Hematopoietic multipotent progenitor cell treated with erythropoietin and hydrocortisone succinate and interleukin-3 and kit ligand, for 4 days (in vitro differentiated cells): ENCODE measurements at places on chromosomes 1 and 21.
A peak's percentile ranks its signal among the peaks of the same experiment; 100 is the strongest.

DNA sequence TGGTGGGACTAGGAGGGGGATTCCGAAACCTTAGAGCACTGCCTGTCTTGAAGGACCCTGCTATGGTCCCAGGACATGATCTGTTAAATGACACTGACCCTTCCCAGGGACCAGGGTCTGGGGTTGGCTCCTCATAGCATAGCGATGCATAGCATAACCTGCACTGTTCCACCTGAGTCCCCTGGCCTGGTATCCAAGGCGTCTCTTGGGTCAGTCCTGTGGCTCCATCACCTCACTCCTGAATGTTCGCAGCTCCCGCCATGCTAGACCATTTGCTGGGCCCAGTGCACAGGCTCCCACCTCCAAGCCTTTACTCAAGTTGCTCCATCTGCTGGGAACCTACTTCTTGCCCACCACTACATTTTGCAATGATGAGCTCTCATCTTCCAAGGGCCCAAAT is 39.0 kb upstream of the MAGOH start:
- no peak for DNase-seq

DNA sequence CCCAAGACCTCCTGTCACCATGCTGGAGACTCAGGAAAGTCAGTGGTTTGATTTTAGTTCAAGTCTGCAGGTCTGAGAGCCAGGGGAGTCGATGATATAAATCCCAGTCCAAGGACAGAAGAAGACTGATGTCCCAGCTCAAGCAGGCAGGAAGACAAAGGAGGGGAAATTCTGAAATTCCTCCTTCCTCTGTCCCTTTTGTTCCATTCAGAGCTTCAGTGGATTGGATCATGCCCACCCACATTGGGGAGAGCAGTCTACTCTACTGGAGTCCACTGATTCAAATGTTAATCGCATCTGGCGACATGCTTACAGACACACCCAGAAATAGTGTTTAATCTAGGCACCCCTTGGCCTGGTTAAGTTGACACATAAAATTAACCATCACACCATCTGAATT is 7.2 kb upstream of the ADAMTS1 start:
- DNase-seq: no peak

GRCh38 chr1:180600343-180600742 is 31.5 kb upstream of the XPR1 start:
- DNase-seq: no peak

DNA sequence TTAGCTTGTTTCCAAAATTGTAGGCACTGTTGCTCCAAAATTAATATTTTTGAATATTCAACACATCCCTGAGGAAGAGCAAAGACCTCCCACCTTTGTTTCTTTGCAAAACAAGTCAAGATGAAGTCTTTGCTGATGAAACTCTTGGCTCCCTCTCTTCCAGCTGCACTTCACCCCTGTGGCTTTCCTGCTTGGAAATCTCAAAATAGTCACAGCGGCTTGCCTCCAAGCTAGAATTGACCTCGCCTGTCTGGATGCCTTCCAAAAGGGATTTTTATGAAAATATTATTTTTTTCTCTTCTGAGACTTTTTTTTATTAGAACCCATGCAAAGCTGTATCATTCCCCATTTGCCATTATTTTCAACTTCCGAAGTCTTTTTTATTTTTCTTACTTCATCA is 71.1 kb upstream of the MROH9 start:
- DNase-seq: no peak

DNA sequence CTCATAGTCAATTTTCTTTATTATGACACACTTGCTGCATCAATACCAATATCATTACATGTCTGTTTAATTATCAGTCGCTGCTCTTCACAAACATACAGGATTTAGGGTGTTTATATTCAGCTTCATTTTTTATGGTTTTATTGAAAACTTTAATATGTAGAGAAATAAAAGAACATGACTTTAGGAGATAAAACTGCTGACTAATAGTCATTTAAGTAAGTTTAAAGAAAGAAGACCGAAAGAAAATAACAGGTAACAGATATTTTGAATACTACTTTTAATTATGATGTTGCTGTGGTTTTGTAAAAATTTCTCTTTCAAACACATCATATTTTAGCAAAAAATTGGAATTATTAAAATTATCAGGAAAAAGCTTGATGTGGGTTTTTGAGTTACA is 685.1 kb upstream of the BRINP3 start:
- DNase-seq: no peak

- peak; percentile 77 for DNase-seq
These were observed 183.8 kb downstream of the DHRS3 start for GRCh38 chr1:12434174-12434573.

GRCh38 chr1:115112496-115113375 is 23.4 kb upstream of the TSPAN2 start:
- DNase-seq: peak; percentile 53

DNA sequence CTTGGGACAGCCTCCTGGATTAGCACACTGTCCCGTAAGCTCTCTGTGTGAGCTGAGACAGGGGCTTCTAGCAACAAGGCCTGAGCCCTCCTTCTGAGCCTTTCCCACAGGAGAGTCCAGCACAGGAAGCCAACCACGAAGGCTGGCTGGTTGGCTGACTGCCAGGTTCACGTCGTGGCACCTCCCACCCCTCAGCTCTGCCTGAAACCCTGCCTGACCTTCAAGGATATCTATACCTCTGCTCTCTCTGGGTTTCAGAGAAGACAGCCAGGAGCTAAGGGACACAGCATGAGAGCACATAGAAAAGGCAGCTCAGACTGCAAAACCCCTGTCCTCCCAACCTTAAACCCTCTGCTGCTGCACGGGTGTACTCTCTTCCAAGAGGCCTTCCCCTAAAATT is 13.9 kb downstream of the DLGAP3 start:
- DNase-seq: no peak

DNA sequence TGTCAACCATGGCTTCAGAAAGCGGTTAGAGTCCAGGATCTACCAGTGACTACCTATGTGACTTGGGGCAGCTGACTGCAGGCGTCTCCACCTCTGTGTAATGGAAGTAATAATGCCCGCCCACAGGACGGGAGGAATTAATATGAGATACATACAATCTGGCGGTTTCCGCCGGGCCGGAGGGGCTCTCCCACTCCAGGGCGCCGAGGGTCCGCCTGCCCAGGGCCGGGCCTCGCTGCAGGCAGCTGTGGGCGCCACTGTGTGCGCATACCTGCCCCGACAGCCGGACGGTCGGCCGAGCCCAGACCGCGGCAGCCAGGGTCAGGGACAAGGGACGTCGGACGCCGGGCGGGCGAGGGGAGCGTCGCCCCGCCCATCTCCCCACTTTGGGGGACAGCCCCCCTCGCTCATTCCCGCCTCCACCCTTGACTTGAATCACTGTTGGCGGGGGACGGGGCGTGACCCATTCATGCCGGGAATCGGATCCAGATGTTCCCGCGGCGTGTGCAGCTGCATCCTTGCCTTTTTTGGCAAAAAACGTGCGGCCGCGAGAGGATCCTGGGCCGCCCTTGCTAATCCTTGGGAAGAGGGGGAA is 6.0 kb upstream of the SF3A3 start:
- peak; percentile 63 for DNase-seq

- DNase-seq: no peak
These were observed 10.8 kb upstream of the MYOC start for GRCh38 chr1:171663036-171663853.

DNA sequence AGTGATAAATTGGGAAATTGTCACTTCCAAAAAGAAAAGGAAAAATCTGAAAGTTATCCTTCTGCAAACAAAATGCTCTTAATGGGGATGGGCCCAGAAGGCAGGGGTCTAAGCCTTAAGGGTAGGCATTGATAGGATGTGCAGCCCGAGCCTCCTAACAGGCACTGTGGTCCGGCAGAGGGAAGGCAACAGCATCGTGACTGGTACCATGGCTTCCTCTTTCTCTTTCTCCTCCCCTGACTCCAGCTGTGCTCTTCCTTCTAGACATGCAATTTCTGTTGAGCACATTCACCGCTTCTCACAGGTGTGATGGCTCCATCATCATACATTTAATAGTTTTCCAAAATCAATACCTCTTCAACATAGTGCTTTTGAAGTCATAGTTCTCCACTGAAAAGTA is 91.5 kb downstream of the SELENOF start:
- DNase-seq: peak; percentile 65

GRCh38 chr1:75954586-75954985 is 22.4 kb upstream of the ASB17 start:
- DNase-seq: peak; percentile 58

GRCh38 chr1:169595764-169596711 is 9.8 kb upstream of the F5 start:
- DNase-seq: peak; percentile 63

DNA sequence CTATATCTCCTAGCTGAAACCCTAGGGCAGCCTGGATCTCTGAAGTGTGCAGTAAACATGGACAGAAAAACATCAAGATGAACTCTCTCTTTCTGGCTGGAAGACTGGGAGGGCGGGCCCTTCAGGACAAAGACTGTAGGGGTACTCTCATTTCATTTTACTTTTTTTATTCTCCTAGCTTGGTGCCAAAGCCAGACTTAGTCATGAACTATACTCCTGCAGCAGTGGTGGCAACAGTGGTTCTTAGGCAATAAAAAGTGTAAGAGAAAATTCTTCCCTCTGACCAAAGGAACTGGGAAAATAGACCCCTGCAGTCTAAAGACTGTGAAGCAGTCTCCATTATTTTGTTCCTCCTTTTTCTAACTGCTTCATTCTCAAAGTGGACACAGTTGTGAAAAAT is 213.8 kb upstream of the JUN start:
- no peak for DNase-seq

- no peak for DNase-seq
These were observed 442.3 kb downstream of the LRRIQ3 start for GRCh38 chr1:73755649-73756048.

- DNase-seq: no peak
These were observed 355.1 kb downstream of the AJAP1 start for GRCh38 chr1:5009376-5010065.

DNA sequence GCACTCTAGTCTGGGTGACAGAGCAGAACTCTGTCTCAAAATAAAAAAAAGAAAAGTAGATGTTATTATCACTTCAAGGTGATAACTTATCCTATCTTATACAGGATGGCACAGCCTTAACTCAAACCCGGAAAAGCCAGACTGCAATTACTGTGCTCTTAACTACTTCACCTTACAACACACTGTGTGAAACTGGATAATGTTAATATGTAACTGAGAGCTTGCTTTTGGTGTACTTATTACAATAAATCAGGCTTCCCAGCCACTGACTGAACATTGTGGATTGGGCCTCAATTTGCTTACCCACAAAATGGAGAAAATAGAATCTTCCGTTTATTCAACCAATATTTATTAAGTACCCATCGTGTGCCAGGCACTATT is 1.4 kb downstream of the ORC1 start:
- DNase-seq: no peak

DNA sequence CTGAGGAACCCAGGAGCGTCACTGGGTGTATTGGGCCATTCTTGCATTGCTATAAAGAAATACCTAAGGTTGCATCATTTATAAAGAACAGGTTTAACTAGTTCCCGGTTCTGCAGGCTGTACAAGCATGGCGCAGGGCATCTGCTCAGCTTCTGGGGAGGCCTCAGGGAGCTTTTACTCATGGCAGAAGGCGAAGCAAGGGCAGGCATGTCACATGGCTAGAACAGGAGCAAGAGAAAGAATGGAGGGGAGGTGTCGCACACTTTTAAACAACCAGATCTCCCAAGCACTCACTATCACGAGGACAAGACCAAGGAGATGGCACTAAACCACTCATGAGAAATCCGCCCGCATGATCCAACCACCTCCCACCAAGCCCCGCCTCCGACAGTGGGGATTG is 65.2 kb downstream of the PSMG1 start:
- DNase-seq: no peak

GRCh38 chr21:41898998-41899397 is 19.9 kb upstream of the PRDM15 start:
- DNase-seq: no peak

DNA sequence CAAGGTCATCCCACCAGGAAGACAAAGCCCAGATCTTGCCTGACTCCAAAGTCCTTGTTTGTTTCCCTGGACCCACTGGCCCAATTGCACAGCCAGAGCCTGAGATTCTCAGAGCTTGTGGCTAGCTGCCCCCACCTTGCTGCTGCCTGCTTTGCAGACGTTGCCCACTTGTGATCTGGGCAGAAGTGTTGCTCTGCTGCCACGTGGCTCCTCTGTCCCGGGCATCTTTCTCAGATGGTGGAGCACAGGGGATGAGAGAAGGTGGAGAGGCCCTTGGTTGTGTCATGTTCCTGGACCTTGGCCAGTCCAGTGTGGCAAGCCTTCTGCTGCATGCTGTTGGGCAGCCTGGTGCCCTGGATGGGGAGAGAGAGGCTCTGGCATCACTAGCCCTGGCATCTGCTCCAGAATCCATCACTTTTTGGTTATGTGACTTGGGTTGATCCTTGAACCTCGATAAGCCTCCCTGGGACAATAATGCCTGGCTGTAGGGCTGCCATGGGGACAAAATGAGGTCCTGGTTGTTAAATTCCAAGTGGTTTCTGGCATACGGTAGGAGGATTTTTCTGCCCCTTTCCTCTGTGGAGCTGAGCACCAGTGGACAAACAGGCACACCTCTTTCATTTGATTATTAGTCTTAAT is 1.5 kb upstream of the NR0B2 start:
- no peak for DNase-seq

DNA sequence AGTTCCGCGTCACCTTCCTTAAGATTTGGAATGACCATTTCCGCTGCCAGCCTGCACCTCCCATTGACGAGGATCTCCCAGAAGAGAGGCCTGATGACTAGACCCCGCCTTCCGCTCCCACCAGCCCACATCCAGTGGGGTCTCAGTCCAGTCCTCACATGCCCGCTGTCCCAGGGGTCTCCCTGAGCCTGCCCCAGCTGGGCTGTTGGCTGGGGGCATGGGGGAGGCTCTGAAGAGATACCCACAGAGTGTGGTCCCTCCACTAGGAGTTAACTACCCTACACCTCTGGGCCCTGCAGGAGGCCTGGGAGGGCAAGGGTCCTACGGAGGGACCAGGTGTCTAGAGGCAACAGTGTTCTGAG is 9.8 kb downstream of the MYBPH start:
- no peak for DNase-seq

- DNase-seq: no peak
These were observed 89.2 kb downstream of the RIPK4 start for GRCh38 chr21:41677671-41678015.

DNA sequence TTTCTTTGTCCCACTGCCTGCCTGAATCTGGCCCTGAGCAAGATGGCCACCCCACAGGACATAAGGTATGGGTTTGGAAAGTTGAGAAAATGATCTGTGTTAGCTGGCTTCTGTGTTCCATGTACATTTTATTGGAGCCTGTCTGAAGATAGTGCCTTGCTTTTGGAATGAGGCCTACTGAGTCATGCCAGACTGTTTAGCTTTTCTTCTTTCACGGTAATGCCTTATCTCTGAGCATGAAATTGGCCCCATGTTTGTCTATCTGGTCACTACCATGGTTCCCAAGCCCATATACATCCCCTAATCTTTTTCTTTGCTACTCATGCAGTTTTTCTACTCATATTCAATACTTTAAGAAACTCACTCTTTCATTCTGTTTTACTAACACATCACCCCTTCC is 85.1 kb upstream of the LMO4 start:
- no peak for DNase-seq

DNA sequence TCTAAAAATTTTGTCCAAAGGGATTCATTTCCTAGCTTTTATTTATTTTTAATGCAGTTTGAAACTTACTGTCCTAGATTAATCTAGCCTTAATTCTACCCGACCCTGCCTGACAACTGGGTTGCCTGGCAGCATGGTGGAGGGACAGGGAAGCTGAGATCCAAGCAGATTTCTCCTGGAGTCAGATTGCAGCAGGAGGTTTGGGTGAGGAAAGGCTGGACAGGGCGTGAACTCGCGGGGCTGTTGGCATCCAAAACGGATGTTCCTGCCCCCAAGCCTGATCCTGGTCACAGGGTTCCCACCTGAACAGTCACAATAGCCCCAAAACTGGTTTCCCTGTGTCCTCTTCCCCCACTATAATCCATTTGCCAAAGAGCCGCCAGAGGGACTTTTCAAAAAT is 23.2 kb downstream of the TCEA3 start:
- DNase-seq: no peak
